Naive thymus-derived CD4-positive, alpha-beta T cell (primary cell): ENCODE measurements at places on chromosomes 7 and 10.

DNA sequence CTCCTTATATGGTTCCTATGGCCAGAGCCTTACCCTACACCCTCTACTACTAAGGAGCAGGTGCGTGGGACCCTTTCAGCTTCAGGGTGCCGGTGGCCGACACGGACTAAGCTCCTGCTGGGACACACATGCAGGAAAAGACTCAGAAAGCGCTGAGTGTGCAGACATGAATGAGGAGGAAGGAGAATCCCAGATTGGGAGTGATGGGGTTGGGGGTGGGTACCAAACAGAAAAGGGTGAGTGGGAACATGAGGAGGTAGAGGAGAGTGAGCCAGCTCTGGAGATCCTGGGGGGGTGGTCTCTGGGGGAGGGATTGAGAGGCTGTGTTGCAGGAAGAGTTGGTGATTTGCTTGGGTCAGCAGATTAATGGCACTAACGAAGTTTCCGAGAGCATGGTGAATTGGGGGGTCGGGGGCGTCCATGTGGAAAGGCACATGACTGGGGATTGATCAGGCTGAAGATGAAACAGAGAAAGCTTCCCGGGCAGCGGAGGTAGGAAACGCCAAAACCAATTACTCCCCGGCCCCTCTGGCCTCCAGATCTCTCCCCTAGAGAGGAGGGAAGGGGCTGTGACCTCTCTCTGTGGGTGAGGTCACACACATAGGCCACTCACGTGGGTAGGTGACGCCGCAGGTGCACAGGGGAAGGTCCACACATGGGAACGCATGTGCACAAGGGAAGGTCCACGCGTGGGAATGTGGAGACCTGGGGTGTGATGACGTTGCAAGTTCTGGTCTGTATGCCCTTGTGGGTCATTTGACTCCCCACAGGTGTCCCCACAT lies 37.9 kb upstream of the SLF2 start:
- no peak for DNase-seq

- DNase-seq = no peak
These were observed 13.1 kb downstream of the CSGALNACT2 start for GRCh38 chr10:43151371-43151770.

- no peak for DNase-seq
These were observed 223.5 kb upstream of the PITRM1 start for GRCh38 chr10:3396116-3396515.

DNA sequence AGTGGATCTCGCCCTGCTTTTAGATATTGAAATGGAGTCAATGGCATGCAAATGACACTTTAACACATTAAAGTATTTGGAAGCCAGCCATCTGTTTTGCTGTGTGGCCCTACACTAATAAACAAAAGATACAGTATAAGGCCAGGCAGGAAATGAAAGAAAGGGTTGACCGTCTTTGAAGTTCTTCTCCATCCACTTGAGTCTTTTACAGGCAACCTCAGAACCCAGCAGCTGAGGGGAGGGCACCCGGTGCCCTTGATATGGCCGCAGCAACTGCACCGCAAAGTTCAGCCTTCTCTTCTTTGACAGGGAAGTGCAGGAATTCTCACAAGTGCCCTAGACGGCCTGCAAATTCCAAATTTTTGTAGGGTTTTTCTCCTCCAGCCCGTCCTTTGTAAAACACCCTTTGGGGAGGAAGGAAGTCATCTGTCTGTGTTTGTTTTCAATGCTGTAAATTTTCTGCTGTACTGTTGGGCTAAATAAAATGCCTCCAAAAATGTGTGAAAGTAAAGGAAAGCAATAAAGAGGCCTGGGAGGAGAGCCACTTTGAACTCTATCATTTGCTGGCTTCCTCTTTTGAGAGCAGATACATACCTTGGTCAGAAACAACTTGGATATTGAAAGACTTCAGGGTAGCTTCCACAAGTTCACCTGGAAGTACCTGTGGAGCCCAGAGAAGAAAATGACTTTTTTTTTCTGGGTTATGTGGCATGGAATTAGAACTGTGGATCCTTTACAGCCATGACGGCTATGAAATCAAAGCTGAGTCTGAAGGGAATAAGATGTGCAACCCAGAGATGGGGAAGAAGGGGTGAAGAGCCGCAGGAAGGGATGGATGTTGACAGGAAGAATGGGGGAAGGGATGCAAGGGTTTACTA lies 3.6 kb downstream of the HOXA1 start:
- DNase-seq = no peak

- DNase-seq = no peak
These were observed 105.0 kb downstream of the PHTF2 start for GRCh38 chr7:77903597-77903996.

DNA sequence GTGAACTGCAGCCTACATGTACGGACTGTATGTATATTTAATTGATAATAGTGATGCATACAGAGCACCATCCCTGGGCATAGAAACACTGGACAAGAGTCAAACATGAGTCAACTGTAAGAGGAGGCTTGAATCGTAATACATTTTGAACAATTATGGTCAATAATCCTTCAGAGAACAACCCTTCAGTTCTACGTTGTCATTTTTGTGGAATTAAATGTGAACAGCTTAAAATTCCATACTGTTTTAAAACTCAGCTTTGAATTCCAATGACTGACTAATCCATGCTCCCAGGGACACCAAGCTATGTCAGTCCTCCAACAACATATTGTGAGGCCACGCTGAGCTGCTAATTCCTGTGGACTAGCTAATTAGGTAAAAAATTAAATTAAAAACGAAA lies 41.5 kb upstream of the KMT2E start:
- DNase-seq = no peak

DNA sequence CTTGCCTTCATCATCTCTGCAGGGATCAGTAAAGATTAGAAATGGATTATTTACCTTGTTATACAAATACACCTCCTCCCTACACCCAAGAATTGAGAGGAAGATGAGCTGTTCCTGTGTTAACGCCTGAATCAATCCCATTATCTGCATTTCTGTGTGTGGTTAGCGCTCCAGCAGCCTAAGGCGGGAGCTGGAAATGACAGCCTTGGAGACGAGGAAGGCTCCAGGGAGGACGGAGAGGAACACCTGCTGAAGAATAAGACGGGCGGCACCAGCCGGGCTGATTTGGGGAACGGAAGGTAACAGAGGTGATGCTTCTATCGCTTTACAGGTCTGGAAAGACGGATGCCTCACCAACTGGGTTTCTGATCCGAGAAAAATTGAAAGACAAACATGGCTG lies 34.2 kb upstream of the DDC start:
- no peak for DNase-seq

DNA sequence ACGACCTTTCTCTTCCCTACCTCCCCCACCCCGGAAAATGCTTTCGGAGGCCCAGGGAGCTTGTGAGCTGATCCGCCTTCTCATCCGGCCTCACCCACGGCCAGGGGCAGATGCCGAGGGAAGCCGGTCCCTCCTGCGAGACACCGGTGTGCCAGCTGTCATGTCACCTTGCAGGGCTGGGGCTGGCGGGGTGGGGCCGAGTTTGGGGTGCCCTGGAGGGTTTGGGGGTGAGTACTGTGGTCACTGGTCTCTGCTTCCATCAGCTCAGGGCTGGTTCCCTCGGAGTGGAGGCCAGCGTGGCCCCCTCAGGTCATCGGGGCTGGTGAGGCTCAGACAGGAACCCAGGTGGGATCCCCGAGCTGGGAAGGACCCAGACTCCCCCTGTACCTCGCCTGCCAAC lies 48.7 kb downstream of the RCC1L start:
- DNase-seq = no peak

DNA sequence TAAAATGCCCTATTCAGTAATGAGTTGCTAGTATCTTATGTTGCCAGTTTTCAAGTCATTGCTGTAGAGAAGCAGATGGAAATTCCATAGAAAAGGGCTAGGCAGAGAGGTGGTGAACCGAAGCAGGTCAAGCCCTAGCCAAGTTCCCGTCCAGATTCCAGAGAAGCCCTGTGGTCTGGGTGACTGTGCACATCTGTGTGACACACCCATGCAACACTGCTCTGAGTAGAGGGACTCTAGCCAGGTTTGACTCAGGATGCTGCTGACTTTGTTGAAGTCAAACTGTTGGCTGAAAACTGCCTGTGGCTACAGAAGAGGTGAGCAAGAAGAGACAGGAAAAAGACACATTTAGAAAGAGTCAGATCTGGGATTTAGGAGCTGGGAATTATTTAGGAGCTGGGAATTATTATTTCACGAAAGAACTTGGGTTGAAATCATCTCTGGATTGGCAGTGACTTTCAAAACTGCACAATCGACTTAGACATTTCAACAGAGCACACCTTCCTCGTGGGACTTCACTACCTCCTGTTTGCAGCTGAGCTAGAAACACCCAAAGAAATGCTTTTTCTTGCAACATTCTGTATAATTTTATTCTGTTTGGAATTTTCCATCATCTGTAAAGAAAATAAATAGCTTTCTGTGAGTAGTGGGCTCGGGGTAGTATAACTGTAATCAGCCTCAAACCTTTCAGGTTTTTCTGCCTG lies 149.1 kb upstream of the PRKCQ start:
- no peak for DNase-seq

DNA sequence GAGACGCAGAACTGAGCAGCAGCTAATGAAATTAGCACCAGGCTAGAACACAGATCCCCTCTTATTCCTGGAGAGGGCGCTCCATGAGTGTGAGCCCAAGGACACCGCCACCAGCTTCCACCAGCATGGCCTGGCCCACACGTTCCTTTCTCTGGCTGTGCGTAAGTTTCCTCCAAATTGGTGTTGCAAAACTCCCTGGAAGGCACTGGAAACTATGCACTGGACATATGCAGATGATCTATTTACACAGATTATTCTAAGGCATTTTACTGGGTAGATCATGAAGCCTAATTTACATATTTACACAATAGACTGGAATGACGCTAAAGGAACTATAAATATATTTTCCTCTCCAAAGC lies 455.6 kb upstream of the FOXK1 start:
- no peak for DNase-seq

GRCh38 chr10:32049113-32049512 lies 7.1 kb downstream of the KIF5B start:
- no peak for DNase-seq

DNA sequence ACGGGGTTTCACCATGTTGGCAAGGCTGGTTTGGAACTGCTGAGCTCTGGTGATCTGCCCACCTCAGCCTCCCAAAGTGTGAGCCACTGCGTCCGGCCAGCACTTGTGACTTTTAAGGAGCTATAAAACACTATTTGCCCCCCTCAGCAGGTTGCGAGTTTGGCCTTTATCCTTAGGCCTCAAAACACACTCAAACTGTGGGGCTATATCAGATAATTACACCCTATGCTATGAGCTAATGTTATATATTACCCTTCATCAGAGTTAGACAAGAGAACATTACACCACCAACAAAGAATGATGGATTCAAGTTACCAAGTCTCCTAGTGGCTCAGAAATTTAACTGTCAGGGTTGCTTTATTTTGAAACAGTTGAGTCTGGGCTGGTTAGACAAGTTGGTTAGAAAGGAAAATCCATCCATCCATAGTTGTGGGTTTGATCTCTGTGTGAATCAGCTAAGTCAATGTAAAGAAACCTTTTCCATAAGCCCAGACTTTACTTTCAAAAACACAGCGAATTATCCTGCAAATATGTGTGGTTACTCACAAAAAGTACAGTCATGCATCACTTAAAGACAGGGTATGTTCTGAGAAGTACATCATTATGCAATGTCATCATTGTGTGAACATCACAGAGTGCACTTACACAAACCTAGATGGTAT lies 115.8 kb downstream of the SEMA3D start:
- no peak for DNase-seq

GRCh38 chr10:67804395-67804678 lies 33.7 kb downstream of the DNAJC12 start:
- no peak for DNase-seq

GRCh38 chr10:21100190-21100589 lies 203.1 kb upstream of the NEBL start:
- DNase-seq = no peak

DNA sequence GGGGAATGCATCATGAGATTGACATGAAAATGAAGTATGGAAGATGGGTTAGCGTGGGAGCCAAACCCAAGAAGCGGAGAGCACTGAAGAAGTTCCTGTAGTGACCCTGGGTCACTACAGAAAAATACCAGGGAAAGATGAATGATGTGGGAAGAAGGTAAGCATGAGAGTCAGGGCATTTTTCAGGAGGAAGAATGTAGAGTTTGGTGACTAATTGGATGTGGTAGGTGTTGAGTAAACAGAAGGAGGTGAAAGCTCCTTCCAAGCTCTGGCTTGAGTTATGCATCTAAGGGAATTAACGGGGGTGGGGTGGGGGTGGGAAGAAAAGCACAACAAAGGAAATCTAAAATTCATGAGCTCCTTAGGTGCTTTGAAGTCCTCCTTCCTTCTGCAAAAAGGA lies 238.1 kb upstream of the AOAH start:
- no peak for DNase-seq

GRCh38 chr10:132349766-132350165 lies 17.8 kb downstream of the LRRC27 start:
- DNase-seq = no peak

DNA sequence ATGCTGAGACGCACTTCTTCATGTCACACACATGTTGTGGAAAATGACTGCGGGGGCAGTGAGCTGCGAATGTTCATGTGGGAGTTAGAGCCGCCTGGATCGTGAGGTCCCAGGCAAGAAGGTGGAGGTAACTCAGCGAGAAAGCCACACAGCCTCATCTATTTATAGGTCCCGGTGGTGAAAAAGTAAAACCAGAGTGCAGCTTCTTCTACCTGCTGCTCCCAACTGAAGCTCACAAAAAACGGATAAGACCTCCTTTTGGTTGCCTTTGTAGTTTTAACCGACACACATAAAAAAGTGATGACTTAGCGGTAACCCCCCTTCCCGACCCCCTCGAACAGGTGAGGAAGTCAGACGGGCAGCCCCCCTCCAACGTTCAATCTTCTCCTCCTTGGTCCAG lies 276.9 kb downstream of the GATA3 start:
- DNase-seq = peak; percentile 14

GRCh38 chr7:133958822-133959221 lies 168.3 kb upstream of the LRGUK start:
- DNase-seq = no peak

- peak; percentile 49 for DNase-seq
These were observed 29.1 kb upstream of the CALD1 start for GRCh38 chr7:134750083-134751062.

DNA sequence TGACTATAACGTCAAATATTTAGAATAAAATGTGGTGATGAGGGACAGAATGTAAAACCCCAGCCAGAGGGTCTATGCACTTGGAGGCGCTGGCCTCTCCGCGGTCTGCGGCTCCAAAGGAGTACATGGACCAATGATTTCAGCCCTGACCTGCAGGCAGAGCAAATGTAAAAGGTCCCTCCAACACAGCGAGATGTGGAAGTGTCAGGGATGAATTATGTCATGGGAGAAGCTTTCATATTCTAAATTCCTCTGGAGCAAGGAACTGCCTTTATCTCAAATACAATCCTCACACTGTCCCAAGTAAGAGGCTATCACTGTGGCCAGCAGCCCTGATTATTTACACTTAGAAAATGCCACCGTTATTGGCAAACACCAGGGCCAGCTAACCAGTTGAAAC lies 139.4 kb downstream of the GFRA1 start:
- no peak for DNase-seq

- DNase-seq = peak; percentile 14
These were observed 687 bp downstream of the HELLS start for GRCh38 chr10:94546049-94546900.

DNA sequence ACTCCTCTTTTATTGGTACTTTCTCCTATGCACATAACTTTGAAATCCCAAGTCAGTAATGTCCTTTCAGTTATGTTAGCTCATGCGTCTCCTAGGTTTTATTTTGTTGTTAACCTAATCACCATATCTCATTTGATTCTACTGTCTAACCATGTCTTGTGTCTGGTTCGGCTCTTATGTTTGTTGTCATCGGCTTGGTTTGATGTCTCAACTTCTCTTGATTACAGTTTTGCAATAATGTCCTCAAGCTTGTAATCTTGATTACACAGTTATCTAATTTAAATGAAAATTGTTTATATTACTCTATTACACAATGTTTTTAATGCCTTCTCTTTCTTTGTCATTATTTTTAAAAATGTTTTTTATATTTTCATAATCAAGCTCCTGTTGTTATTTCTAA lies 35.9 kb upstream of the SEMA3A start:
- no peak for DNase-seq
